Sigmoid colon (tissue), 7 donors: ENCODE measurements at places on chromosomes 2 and 18. TPM values are rescaled to one million over a fixed set of nuclear protein-coding genes. Genes with fewer than 3 reads are reported as not detected.

The CYRIA gene
- total RNA-seq = 12.5 TPM

The C2orf80 gene
- total RNA-seq = not detected

- DNase-seq = no peak
- H3K27ac ChIP-seq = no peak overlapping the region
- peaks cover 10% of the 10 kb centered on the region for H3K4me1 ChIP-seq
- no peaks in the 10 kb centered on the region for H3K36me3 ChIP-seq
- no peak overlapping the region for H3K4me3 ChIP-seq
- no peaks in the 10 kb centered on the region for H3K27me3 ChIP-seq
Observed at GRCh38 chr2:225739328-225739727, 339.8 kb downstream of the NYAP2 start.

- H3K27ac ChIP-seq = no peak overlapping the region
- no peak overlapping the region for H3K4me3 ChIP-seq
- no peaks in the 10 kb centered on the region for H3K4me1 ChIP-seq
- DNase-seq = peak; percentile 81
- H3K36me3 ChIP-seq = no peaks in the 10 kb centered on the region
Observed at GRCh38 chr2:66851449-66851872, 416.5 kb downstream of the MEIS1 start.

The TGFA gene
- not detected for total RNA-seq

DNA sequence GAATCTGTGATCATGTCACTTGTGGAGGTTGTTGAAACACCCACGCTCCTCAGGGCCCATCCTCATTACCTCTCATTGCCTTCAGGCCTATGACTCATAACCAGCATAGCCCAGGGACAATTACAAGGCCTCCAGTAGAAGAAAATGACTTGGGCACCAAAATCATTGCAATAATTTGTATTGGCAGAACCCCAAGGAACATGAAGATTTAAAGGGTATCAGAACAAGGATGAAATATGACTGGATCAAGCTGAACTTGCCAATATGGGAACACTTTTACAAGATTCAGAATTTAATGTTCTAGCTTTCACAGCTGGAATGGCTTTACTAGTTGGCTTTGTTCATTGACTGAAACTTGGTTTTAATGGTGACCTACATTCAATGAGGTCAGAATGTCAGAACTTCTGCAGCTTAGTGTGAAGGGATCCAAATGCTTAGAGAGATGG lies 156.4 kb downstream of the COPS8 start:
- H3K4me1 ChIP-seq = no peaks in the 10 kb centered on the region
- no peaks in the 10 kb centered on the region for H3K27me3 ChIP-seq

DNA sequence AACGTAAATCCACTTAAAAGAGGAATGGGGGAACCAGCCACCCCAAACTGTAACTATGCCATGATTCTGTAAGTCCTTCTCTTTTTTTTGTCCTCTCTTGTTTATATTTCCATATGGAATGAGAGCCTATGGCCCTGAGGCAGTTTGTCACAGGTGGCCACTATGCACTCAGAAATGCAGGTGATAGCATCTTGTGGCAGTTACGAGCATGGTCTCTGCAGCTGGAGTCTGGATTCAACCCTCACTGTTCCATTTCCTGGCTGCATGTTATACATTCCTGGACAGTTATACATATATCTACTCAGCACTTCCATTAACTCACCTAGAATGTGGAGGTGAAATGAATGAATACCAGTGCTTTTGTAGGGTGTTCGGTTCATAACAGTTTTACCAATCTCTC lies 291.5 kb upstream of the FANCL start:
- H3K4me1 ChIP-seq = no peaks in the 10 kb centered on the region
- no peak overlapping the region for H3K27ac ChIP-seq
- DNase-seq = no peak

The COLEC12 gene
- total RNA-seq = 20.5 TPM

DNA sequence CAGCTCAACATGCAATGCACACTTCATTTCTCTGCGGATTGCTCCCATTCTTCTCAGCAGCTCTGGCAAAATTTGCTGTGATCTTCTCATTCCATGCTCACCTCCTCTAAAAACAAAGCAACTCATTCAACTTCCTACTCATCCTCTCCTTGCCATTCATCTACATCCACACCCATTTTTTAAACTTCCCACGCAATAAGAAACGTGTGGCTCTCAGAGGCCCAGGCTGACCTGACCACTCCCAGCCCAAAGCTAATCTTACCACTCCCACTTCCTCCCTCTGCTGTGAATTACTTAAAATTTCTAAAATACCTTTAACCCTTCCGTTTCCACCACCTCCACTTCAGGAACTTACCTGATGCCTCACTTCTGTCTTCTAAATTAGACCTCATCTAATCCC lies 15.2 kb downstream of the ABCB11 start:
- no peak overlapping the region for H3K27ac ChIP-seq
- no peak for DNase-seq
- H3K27me3 ChIP-seq = no peaks in the 10 kb centered on the region
- H3K4me3 ChIP-seq = no peak overlapping the region

- no peaks in the 10 kb centered on the region for H3K36me3 ChIP-seq
- no peak for DNase-seq
- no peak overlapping the region for H3K4me3 ChIP-seq
- no peak overlapping the region for H3K27ac ChIP-seq
- H3K4me1 ChIP-seq = no peaks in the 10 kb centered on the region
- H3K27me3 ChIP-seq = no peaks in the 10 kb centered on the region
Observed at GRCh38 chr18:37846996-37847395, 281.4 kb upstream of the CELF4 start.

DNA sequence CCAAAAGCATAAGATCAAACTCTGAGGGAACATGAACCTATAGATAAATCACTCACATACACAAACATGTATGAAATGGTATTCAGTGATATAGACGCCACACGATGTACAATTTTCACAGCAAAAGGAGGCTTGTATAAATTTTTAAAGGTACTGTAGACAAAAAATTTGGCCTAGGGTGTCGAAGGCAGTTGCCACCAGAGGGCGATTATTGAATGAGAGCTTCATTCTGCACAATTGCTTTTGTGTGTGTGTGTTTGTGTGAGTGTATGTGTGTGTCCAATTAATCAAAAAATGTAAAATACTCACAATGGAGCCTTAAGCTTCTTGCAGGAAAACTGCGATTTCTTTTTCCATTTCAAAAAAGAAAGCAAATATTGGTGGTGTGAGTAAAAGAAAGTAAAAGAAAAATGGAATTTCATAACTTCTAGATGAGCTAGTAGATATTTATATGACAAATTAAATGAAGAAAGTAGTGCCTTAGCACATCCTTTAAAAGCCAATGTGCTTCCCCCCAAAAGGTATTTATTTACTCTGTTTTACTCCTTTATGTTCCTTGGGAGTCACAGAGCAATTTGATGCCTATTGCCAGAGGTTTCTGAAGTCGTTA lies 800.1 kb downstream of the SATB2 start:
- no peak for DNase-seq
- H3K4me3 ChIP-seq = no peak overlapping the region
- H3K27ac ChIP-seq = no peak overlapping the region
- no peaks in the 10 kb centered on the region for H3K27me3 ChIP-seq

The C2orf78 gene
- not detected for total RNA-seq

GRCh38 chr2:69242651-69243051 lies 144.4 kb downstream of the GFPT1 start:
- no peaks in the 10 kb centered on the region for H3K27me3 ChIP-seq
- H3K27ac ChIP-seq = peak overlapping the region; percentile 67
- no peak for DNase-seq
- H3K4me1 ChIP-seq = peaks cover 39% of the 10 kb centered on the region
- H3K36me3 ChIP-seq = no peaks in the 10 kb centered on the region
- no peak overlapping the region for H3K4me3 ChIP-seq

GRCh38 chr2:234671716-234672115 lies 174.8 kb upstream of the ARL4C start:
- H3K27ac ChIP-seq = no peak overlapping the region
- no peaks in the 10 kb centered on the region for H3K36me3 ChIP-seq
- no peaks in the 10 kb centered on the region for H3K4me1 ChIP-seq
- no peaks in the 10 kb centered on the region for H3K27me3 ChIP-seq

The CAMKMT gene
- 14.6 TPM for total RNA-seq

- DNase-seq = no peak
- no peaks in the 10 kb centered on the region for H3K27me3 ChIP-seq
- peak overlapping the region; percentile 70 for H3K27ac ChIP-seq
Observed at GRCh38 chr2:85712849-85713612, 18.9 kb downstream of the GNLY start.

The CNGA3 gene
- total RNA-seq = 8.6 TPM

GRCh38 chr18:42038936-42039335 lies 83.9 kb downstream of the PIK3C3 start:
- H3K4me1 ChIP-seq = no peaks in the 10 kb centered on the region
- no peak overlapping the region for H3K4me3 ChIP-seq
- DNase-seq = no peak
- no peak overlapping the region for H3K27ac ChIP-seq
- H3K27me3 ChIP-seq = no peaks in the 10 kb centered on the region

DNA sequence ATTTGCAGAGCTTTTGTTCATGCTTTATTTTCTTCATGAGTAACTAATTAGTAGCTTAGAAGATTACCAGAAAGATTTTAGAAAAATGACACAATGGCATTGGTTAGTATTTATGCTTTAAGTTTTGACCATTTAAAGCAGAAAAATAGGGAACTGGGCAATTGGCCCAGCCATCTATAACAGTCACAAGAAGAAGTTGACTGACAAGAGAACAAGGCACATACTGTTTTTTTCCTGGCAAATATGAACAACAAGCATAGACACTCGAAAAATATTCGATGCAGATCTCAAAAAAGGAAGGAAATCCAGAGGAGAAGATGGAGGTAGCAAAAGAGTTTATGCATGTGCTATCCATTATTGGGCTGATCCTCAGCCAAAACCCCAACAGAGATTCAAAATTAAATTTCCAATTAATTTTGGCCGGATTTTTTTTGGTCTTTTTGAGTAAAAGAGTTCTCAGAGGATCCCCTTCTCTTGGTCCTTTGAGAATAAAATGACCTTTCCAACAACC lies 200.8 kb upstream of the SLC35G4 start:
- no peak overlapping the region for H3K27ac ChIP-seq
- H3K27me3 ChIP-seq = no peaks in the 10 kb centered on the region
- no peak for DNase-seq

GRCh38 chr2:171723716-171724683 lies 36.7 kb downstream of the DYNC1I2 start:
- no peaks in the 10 kb centered on the region for H3K4me1 ChIP-seq
- H3K4me3 ChIP-seq = no peak overlapping the region
- no peak for DNase-seq
- no peak overlapping the region for H3K27ac ChIP-seq
- H3K27me3 ChIP-seq = no peaks in the 10 kb centered on the region

DNA sequence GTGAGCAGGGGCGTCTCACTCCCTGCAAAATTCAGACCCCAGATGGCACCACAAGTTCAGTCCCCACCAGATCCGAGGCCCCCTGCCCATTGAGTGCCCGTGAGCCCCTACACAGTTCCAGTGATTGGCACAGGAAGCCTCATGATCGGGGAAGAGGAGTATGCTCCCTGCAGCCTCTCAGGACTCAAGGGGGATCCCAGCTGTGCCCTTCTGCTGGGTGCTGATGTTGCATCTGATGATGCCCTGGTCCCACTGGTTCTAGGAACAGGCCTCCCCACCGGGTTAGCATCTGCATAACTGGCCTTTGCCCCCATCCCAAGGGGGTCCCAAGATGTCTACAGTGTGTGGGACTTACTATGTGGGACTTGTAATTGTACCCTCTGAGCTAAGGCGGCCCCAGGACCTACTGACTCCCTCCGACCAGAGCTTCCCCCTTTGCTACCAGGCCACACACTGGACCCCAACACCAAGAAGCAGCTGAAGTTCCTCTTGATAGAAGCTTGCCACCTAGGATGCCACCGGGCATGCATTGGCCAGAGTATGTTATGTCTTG lies 8.6 kb downstream of the ALPG start:
- no peak overlapping the region for H3K27ac ChIP-seq
- peaks cover 12% of the 10 kb centered on the region for H3K4me1 ChIP-seq
- peaks cover 53% of the 10 kb centered on the region for H3K27me3 ChIP-seq
- H3K36me3 ChIP-seq = no peaks in the 10 kb centered on the region
- no peak overlapping the region for H3K4me3 ChIP-seq
- no peak for DNase-seq

DNA sequence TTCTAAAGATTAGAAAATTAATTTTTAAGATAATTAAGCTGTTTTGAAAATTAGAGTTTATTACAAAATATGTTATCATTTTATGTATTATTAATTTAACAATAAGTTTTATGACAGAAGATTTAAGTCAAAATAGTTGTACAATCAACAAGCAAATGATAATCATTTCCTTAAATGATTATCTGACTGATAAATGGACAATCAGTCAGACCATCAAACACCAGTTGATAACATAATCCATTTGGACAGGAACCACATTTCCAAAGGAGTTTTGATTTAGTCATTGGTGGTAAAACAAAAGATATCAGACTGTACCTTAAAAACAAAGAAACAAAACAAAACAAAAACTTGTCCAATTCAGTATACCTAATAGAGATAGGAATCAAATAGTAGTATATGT lies 1.9 kb downstream of the TFPI start:
- H3K27me3 ChIP-seq = no peaks in the 10 kb centered on the region
- H3K27ac ChIP-seq = no peak overlapping the region
- H3K36me3 ChIP-seq = no peaks in the 10 kb centered on the region
- H3K4me1 ChIP-seq = no peaks in the 10 kb centered on the region
- no peak for DNase-seq

GRCh38 chr2:150599889-150600288 lies 112.4 kb upstream of the RND3 start:
- H3K27ac ChIP-seq = no peak overlapping the region
- no peaks in the 10 kb centered on the region for H3K36me3 ChIP-seq
- H3K4me1 ChIP-seq = peaks cover 13% of the 10 kb centered on the region
- H3K27me3 ChIP-seq = no peaks in the 10 kb centered on the region
- no peak for DNase-seq
- H3K4me3 ChIP-seq = no peak overlapping the region

DNA sequence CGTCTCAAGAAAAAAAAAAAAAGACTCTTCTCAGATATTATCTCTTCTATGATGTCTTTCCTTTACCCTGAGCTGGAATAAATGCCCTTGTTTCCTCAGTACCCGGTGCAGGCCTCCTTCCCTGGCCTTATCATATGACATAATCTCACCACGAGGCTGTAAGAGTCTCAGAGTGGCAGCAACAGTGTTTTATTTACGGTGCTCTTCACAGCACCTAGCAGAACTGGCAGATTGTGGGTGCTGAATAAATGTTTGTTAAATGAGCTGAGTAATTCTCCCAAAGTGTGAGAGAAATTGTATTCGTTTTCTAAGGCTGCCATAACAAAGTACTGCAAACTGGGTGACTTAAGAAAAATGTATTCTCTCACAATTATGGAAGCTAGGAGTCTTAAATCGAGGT lies 82.8 kb upstream of the CD28 start:
- no peak overlapping the region for H3K4me3 ChIP-seq
- no peak overlapping the region for H3K27ac ChIP-seq
- no peaks in the 10 kb centered on the region for H3K36me3 ChIP-seq
- H3K27me3 ChIP-seq = no peaks in the 10 kb centered on the region
- no peak for DNase-seq
- H3K4me1 ChIP-seq = peaks cover 10% of the 10 kb centered on the region

DNA sequence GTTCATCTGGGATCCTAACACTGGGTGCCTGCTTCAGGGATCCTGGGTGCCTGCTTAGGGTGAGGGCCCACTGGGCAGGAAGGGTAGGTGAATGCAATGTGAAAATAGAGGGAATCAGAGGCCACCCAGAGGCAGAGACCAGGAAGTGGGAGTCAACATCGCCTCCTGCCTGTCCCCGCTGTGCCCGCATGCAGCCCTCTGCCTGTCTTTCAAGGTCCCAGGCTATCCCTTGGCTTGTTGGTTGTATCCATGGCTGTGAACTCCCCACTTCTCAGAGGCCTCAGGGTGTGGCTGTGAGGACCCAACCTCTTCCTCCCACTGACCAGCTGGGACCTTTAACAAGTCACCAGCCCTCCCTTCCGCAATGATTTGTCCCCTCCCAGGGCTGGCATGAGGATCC lies 26.5 kb downstream of the PSD4 start:
- no peaks in the 10 kb centered on the region for H3K36me3 ChIP-seq
- H3K4me3 ChIP-seq = no peak overlapping the region
- no peaks in the 10 kb centered on the region for H3K27me3 ChIP-seq
- H3K27ac ChIP-seq = no peak overlapping the region
- peaks cover 8% of the 10 kb centered on the region for H3K4me1 ChIP-seq
